ENCODE measurements at places on chromosomes 3 and 15. TPM values are rescaled to one million over a fixed set of nuclear protein-coding genes. Genes with fewer than 3 reads are reported as not detected.
A peak's percentile ranks its signal among the peaks of the same experiment; 100 is the strongest.

GRCh38 chr3:132432639-132433038, 15.3 kb downstream of the DNAJC13 start:
- no peak overlapping the region for H3K27ac ChIP-seq
- no peak for DNase-seq
- H3K4me1 ChIP-seq, result peaks cover 22% of the 10 kb centered on the region

DNA sequence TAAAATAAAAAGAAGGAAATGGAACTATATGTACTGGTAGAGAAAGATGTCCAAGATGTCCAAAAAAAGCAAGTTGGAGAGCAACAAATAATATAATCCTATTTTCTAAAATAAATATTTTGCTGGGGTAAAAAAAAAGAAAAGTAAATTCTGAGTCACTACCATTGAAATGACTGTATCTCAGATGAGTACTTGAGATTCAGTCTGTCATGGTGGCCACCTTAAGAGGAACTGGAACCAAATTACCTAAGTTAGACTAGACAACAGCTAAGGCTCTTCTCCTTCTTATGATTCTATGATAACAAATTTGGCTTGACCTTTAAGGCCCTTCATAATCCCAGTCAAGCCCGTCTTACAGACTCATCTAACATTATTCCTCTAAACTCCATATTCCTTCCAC, 270.6 kb upstream of the HES1 start:
- H3K4me1 ChIP-seq, result peaks cover 41% of the 10 kb centered on the region
- DNase-seq, result no peak
- no peaks in the 10 kb centered on the region for H3K36me3 ChIP-seq
- H3K4me3 ChIP-seq, result no peak overlapping the region

DNA sequence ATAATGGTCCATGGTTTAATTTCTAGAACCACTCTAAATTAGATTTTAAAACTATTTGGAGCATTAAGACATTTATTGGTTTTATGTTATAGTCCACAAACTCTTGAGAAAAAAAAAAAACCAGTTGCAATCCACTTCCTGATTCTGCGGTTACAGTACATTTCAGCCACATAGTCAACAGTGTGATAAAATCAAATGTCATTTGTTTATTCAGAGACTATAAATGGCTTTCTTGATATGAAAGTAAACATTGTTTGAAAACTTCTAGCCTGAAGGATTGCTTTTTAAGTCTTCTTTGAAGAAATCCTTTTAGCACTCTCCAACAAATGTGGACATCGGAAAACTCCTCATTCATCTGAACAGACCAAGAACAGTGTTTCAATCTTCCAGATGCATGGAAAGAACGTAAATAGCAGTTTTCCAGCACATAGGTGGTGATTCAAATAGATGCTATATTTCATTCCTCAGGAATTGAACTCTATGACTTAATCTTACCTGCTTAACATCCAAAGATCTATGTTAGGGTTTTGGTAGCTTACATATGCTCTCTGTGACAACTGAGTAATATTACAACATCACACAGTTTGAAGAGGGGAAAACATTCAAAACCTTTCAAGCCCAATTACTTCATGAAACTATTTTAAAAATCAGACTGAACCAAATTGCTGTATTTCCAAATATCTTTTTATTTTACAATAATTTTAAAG, 87.8 kb upstream of the UBE2E2 start:
- no peak overlapping the region for H3K4me3 ChIP-seq
- H3K4me1 ChIP-seq, result no peaks in the 10 kb centered on the region
- no peak overlapping the region for H3K27ac ChIP-seq
- no peaks in the 10 kb centered on the region for H3K36me3 ChIP-seq

DNA sequence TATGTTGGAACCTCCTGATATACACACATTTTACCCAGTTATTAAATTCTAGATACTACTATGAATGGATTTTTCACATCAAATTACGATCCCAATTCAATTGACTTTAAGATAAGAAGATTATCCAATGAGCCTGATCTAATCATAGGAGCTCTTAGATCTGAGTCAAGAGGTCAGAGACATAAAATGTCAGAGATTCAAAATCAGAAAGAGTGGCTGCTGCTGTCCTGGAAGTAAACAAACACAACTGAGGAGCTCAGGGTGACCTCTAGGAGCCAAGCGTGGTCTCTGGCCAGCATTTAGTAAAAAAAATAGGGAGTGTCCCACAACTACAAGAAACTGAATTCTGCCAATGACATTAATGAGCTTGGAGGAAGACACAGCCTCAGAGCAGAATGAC, 557.1 kb upstream of the CBLB start:
- DNase-seq, result no peak
- H3K4me1 ChIP-seq, result no peaks in the 10 kb centered on the region
- H3K27ac ChIP-seq, result no peak overlapping the region
- H3K36me3 ChIP-seq, result no peaks in the 10 kb centered on the region

DNA sequence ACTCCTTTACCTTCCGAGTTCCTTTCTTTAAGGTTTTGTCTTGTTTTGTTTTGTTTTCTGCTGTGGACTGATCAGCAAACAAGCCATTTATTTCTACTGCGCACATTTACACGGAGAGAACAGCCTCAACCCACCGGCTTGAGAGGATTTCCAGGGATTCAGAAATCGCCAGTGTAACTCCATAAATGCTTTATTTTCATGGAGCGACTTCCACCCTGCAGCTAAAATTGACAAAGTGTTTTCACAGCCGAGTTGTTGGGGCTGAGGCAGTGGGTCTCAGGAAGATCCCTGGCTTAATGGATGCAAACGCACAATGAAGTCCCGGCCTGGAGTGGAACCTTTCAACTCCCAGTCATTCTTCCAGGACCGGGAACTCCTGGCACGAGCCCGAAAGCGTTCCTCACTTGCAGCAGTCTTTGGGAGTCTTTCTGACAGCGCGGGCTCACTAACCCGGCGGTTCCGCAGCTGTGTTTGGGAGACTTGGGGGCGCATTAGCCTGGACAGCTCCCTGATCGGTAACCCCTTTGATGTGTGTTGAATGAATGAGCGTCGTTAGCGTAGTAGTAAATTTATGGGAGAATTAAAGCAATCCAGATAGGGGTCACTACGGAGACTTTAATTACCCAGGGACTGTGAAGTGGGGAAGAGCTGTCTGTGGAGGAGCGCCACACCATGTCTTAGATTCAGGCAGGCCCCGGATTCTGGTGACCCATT, 785 bp upstream of the MYRIP start:
- no peaks in the 10 kb centered on the region for H3K36me3 ChIP-seq
- peaks cover 30% of the 10 kb centered on the region for H3K4me1 ChIP-seq
- H3K27ac ChIP-seq, result peak overlapping the region; percentile 67

- H3K4me1 ChIP-seq, result peaks cover 24% of the 10 kb centered on the region
- no peak overlapping the region for H3K27ac ChIP-seq
- no peak for DNase-seq
- H3K36me3 ChIP-seq, result no peaks in the 10 kb centered on the region
- no peaks in the 10 kb centered on the region for H3K27me3 ChIP-seq
- H3K4me3 ChIP-seq, result no peak overlapping the region
These were observed 116.0 kb upstream of the GALNT15 start for GRCh38 chr3:16058521-16058920.

DNA sequence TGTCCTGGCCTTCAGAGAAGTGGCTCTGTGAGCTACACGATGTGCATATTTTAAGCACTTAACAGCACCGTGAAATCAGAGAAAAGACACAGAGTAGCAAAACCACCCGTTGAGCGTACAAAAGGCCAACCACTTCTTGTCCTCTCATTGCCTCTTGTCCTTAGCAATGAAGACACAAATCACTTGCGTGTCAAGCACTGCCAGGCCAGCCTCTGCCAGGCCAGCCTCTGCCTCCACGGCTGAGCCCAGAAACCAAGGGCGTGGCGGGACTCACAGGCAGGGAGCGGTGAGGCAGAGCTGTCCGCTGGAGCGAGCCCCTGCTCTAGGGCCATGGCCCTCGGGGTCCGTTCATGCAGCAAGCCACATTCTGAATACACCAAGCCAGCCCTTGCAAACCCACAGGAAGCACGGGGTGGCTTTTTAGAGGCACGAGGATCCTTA, 4.0 kb downstream of the MUC4 start:
- H3K4me1 ChIP-seq, result peaks cover 15% of the 10 kb centered on the region
- no peaks in the 10 kb centered on the region for H3K36me3 ChIP-seq
- H3K4me3 ChIP-seq, result no peak overlapping the region
- DNase-seq, result peak; percentile 69
- H3K27me3 ChIP-seq, result peaks cover 30% of the 10 kb centered on the region
- no peak overlapping the region for H3K27ac ChIP-seq

- no peak overlapping the region for H3K27ac ChIP-seq
- no peak overlapping the region for H3K4me3 ChIP-seq
- H3K36me3 ChIP-seq, result no peaks in the 10 kb centered on the region
- H3K27me3 ChIP-seq, result no peaks in the 10 kb centered on the region
These were observed 74.2 kb downstream of the DPPA2 start for GRCh38 chr3:109242187-109242523.

GRCh38 chr3:80734483-80734882, 966.7 kb upstream of the ROBO1 start:
- H3K4me1 ChIP-seq, result no peaks in the 10 kb centered on the region
- no peak for DNase-seq
- H3K4me3 ChIP-seq, result no peak overlapping the region

DNA sequence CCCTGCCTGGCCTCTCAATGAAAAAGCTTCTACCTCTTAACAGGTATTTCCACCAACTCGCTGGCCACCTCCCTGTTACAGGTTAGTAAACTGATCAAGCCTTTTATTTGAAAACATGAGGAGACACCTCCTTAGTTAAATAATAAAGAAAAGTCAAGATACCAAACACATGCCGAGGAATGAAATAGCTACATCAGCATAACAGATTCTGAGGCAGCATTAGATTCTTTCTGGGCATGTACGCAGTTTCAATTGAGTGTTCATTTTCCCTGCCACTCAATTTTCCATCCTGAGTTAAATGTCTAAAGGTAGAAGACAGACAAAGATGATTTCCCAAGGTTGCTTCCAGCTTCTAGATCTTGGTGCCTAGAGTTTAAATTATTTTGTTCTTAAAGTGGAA, 250.5 kb upstream of the LRTM1 start:
- no peak for DNase-seq
- H3K27me3 ChIP-seq, result peaks cover 6% of the 10 kb centered on the region
- H3K36me3 ChIP-seq, result no peaks in the 10 kb centered on the region
- H3K27ac ChIP-seq, result no peak overlapping the region

Gene GOLGA6L4
- 1.5 TPM for polyA plus RNA-seq

Gene PARL
- polyA plus RNA-seq, result 88.9 TPM

Gene GCSAM
- 2.7 TPM for polyA plus RNA-seq

Gene GOLGA8N
- 3.7 TPM for polyA plus RNA-seq

Gene SNTN
- not detected for polyA plus RNA-seq

Gene C3orf20
- polyA plus RNA-seq, result not detected

Gene SCN11A
- polyA plus RNA-seq, result 2.6 TPM

Gene ZBBX
- not detected for polyA plus RNA-seq
